AG09309 (cell line): ENCODE measurements at places on chromosomes 7 and 10.

GRCh38 chr7:129779602-129780256 lies 168.2 kb downstream of the NRF1 start:
- DNase-seq = no peak

DNA sequence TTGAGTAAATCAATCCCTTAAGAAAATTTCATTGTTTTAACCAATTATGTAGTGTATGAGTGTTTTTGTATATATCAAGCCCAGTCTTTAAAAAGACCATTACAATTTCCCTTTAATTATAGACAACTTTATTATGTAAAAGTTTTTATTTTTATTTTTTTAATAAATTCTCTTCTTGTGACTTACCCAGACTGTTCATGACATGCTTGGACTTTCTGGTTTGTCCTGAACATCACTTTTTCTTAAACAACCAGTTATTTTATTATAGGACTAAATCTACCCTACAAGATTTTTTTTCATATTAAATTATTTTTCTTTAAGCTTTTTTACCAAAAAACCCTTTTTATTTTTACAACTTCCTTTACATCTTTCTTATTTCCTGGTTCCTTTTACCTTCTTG lies 410.4 kb downstream of the ATRNL1 start:
- no peak for DNase-seq

DNA sequence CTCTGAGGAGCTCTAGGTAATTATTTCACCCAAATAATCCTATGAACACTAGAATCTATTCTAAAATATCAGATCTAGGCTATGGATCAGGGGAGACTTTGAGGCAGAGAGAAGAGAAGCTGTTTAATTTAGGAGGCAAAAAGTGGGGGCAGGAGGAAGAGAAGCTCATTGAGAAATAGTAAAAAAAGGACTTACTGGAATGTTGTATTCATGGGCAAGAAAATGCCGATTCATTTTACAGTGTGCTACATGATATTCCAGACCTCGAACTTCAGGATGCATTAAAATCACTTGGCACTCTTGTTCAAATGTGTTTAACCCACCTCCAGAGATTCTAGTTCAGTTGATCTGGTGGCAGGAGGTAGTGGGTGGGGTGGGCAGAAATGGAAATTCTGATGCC lies 109.5 kb upstream of the ITGB1 start:
- no peak for DNase-seq

DNA sequence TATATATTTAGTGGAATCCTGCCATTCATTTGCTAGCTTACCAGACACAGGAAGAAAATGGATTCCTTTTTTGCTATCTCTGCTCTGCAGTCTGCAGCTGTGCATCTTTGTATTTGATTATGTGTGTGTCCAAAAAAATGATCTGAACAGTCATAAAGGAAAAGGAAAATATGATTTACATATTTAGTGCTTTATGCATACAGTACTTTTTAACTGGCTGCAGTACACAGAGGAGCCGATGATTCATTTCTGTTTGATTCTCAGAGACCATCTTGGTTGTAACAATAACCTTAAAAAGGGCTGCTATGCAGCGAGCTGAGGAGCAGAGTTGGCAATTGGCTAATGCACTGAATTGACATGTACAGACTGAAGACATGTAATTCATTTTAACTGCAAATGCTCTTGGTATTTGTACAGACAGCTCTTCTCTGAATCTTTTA lies 151.3 kb upstream of the FZD1 start:
- peak; percentile 57 for DNase-seq

DNA sequence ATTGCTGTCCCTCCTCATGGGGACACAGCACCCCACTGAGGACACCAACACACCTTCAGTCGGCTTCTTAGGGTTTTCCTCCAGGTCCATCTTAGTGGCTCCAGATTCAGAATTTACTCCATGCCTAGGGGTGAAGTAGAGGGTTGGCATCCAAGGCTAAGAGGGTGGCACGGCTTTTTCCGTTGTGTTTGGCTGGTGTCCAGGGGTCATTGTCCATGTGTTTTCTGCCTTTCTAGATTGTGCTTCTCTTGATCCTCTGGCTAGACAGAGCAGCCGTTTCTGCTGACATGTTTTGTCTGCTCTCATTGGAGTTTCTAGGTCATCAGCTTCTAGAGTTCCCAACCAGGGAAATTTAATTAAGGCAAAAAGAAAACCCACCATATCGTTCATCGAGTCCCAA lies 291.6 kb upstream of the CELF2 start:
- DNase-seq = no peak

DNA sequence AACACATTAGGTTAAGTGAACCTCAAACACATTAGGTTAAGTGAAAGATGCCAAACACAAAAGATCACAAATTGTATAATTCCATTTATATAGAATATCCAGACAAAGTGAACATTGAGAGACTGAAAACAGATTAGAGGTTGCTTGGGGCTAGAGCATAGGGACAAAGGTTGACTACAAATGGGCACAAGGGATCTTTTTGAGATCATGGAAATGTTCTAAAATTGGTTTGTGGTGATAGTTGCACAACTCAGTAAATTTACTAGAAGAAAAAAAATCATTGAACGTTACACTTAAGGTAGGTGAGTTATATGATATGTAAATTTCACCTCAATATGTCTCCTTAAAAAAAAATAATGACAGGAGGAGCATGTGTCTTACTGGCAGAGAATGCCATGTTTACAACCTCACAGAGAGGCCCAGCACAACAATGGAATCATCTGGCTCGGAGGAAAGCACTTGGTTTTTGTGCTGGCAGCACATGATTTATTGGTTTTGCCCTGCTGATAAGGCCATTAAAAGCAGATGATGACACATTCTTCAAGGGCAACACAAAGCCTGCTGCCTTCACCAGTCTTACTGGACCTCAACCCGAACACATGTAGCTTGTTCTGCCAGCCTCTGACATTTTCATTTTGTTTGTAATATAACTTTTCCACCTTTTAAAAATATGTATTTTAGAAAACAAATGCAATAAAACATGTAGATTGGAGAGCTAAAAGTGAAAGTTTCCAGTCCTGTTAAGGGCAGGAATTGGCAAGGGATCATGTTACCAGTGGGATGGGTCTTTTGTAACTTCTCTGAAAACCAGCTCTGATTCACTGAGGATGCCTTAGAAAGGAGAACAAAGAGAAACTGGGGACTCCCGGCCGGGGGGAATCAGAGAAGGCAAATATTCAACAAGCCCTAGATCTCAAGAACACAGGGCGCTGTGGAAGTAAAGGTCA lies 11.9 kb upstream of the LMOD2 start:
- peak; percentile 29 for DNase-seq

- DNase-seq = no peak
These were observed 9.0 kb downstream of the AGAP3 start for GRCh38 chr7:151095123-151095797.

DNA sequence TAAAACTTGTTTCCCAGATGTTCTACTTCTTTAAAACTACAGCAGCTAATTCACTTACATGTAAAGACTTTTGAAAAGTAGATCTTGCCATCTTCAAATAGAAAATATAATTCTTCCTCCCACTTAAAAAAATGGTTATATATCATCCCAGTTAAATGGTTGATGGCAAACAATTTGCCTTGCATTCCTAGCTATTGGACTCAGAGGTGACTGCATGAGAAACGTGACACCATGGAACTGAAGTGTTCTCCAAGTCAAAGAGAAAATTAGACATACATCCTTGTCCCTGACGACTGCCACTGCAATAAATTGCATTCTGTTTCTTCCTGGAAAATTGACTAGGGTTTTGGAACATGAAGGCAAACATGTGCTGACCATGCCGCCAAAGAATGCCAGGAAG lies 95.0 kb upstream of the POM121L12 start:
- DNase-seq = no peak

GRCh38 chr10:18469125-18469524 lies 182.3 kb downstream of the NSUN6 start:
- no peak for DNase-seq

GRCh38 chr7:34675749-34676374 lies 17.8 kb downstream of the NPSR1 start:
- DNase-seq = no peak

GRCh38 chr7:126702242-126703016 lies 550.3 kb downstream of the GRM8 start:
- DNase-seq = no peak

- no peak for DNase-seq
These were observed 11.7 kb downstream of the ORC5 start for GRCh38 chr7:104196161-104196560.

GRCh38 chr7:112708236-112708635 lies 82.0 kb downstream of the TMEM168 start:
- no peak for DNase-seq

GRCh38 chr7:111677848-111678247 lies 115.6 kb upstream of the IMMP2L start:
- no peak for DNase-seq

DNA sequence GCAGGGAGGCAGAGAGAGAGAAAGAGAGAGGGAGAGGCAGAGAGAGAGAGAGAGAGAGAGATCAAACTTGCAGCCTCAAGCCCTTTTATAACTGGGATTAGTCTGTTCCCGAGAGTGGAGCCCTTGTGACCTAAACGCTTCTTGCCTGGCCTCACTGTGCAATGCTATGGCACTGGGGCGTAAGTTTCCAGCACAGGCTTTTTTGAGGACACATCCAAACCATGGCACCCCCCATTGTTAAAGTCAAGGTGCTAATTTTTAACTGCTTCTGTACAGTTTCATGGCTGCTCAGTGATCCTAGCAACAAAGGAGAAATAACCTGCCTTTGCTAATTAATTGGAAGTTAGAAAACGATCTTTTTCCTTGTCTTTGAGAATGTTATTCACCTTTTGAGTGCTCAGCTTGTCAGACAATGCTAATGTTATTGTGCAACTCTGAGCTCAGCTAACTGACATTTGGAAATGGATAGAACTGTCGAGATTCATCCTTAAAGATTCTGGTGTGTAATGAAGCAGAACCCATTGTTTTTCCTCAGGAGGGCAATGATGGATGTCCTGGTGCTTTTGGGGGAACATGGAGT lies 268.4 kb downstream of the GLRX3 start:
- no peak for DNase-seq

- no peak for DNase-seq
These were observed 145.9 kb upstream of the ITGB1 start for GRCh38 chr10:33103863-33104379.

- DNase-seq = no peak
These were observed 110.2 kb upstream of the DPP6 start for GRCh38 chr7:153942036-153942435.

DNA sequence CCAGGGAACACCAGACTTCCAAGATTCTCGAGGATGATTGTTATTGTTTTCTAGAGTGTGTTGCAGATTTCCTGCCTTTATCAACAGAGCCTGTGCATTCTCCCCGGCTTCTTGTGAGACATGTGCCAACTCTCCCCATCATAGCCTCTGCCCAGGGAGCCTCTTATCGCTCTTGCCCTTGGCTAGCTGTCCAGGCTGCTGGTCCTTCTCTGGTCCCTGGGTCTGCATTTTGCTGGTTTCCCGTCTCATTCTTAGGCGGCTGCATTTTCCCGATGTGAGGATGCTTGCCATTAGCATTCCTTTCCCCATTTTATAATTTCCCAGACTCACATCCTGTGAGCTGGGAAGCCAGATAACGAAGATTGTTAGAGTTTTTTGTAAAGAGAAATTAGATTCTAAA lies 15.2 kb downstream of the SLC13A4 start:
- DNase-seq = no peak

GRCh38 chr10:103685880-103686669 lies 169.3 kb downstream of the SH3PXD2A start:
- peak; percentile 63 for DNase-seq

DNA sequence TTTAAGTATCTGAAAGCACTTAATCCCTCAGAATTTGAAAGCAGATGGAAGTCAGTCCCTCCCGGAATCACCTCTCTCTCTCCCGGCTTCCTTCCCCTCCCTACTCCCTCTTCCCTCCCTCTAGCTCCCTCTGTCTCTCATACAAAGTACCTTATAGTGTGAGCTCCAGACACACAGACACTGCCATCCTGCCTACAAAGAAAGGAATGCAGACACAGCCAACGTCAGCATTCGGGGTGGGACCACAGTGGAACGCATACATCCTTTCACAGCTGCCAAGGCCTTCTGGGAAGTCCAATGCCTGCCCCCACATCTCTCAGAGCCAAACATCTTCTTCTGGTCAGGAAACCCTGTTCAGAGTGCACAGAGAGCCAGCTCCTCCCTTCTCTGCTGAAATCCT lies 9.3 kb downstream of the NOD1 start:
- peak; percentile 99 for DNase-seq

DNA sequence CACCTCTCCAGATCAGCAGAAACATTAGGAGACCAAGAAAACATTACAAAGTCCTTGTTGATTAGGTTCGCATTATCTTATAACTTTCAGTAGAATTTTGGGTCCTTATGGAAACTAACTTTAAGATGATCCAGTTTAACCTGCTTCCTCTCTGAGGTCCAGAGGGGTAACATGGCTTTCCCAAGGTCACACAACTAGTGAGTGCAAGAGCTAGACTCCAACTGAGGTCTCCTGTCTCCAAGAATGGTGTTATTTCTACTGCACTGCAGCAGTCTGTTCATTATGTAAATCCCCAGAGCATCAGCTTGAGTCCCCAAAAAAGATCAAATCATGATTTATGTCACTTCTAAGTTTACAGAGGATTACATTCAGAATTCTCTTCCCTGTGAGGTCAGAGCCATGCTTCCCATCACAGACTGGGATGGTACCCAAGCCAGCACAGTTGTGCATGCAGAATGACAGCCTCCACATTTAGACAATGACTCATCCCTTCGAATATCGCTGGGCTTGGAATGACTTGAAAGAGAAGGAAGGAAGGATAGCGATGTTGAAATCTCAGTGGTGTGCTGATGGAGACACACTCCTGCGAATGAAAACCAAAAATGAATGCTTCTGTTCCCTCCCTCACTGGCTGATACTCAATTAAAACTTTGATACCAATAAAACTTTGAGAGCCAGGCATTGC lies 163.1 kb upstream of the PLXNA4 start:
- DNase-seq = peak; percentile 86

- DNase-seq = no peak
These were observed 272.4 kb downstream of the CREB5 start for GRCh38 chr7:28684650-28685241.

- DNase-seq = no peak
These were observed 144.5 kb upstream of the YAE1 start for GRCh38 chr7:39421661-39422060.

GRCh38 chr7:121433775-121434174 lies 37.7 kb upstream of the FAM3C start:
- DNase-seq = no peak

- DNase-seq = no peak
These were observed 96.4 kb downstream of the SLC25A40 start for GRCh38 chr7:87779806-87780205.

GRCh38 chr7:47479821-47480575 lies 101.9 kb downstream of the TNS3 start:
- DNase-seq = no peak

- DNase-seq = no peak
These were observed 104.2 kb downstream of the COL26A1 start for GRCh38 chr7:101466871-101467270.

- DNase-seq = no peak
These were observed 21.7 kb downstream of the PLAU start for GRCh38 chr10:73932620-73933112.

GRCh38 chr7:31007634-31008033 lies 43.9 kb downstream of the GHRHR start:
- no peak for DNase-seq

DNA sequence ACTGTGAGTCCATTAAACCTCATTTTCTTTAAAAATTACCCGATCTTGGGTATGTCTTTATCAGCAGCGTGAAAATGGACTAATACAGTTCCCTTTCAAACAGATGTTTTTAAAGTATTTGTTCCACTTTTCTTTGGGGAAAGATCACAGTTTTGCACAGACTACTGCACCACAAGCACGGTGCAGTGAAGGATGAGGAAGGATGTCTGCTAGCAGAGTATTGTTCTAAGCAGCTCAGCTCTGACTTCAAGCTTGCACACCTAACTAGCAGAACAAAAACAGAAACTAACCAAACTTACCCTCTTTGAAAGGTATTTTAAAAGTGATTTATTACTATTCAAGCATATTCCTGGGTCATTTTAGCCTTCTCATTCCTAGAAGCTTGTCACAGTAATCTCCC lies 20.0 kb downstream of the THNSL1 start:
- no peak for DNase-seq
